NCI-H526 (cell line): ENCODE measurements at places on chromosomes 4 and X.

- DNase-seq, result no peak
Measured at GRCh38 chrX:10022580-10023245, 55.6 kb downstream of the CLDN34 start.

- DNase-seq, result no peak
Measured at GRCh38 chr4:27463816-27464215, 603.2 kb downstream of the STIM2 start.

DNA sequence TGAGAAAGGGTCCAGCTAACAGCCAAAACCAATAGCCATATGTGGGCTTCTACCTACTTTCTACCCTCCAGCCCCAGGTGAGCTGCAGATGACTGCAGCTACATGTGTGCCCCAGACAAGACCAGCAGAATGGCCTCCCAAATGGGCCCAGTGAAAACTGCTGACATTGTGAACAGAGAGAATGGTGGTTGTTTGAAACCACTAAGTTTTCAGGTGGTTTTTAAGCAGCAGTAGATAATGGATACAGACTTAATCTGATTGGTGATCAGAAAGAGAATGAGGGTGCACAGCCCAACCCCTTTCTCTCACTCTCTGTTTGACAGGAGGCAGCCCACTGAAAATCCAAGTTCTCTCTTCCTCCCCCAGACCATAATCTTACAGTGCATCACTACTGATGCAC lies 42.5 kb upstream of the BBS12 start:
- DNase-seq, result no peak

GRCh38 chr4:616911-617643 lies 8.3 kb upstream of the PDE6B start:
- DNase-seq, result no peak

DNA sequence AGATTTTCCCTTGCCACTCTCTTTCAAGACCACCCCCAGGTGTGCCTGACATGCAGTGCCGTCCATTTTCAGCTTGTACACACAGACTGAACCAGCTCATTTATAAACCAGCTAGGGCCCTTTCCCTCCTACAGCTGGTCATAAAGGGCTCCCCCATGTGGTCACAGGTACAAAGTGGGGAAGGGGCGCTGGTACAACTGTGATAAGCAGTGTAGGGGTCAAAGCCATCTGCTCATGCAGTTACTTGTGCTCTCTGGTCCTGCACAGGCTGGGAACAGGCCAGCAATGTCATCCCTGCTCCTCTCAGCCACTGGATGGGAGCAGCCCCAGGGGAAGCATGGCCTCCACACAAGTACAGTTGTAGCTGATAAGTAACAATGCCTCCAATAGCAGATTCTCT lies 20.6 kb downstream of the GABRQ start:
- DNase-seq, result no peak

DNA sequence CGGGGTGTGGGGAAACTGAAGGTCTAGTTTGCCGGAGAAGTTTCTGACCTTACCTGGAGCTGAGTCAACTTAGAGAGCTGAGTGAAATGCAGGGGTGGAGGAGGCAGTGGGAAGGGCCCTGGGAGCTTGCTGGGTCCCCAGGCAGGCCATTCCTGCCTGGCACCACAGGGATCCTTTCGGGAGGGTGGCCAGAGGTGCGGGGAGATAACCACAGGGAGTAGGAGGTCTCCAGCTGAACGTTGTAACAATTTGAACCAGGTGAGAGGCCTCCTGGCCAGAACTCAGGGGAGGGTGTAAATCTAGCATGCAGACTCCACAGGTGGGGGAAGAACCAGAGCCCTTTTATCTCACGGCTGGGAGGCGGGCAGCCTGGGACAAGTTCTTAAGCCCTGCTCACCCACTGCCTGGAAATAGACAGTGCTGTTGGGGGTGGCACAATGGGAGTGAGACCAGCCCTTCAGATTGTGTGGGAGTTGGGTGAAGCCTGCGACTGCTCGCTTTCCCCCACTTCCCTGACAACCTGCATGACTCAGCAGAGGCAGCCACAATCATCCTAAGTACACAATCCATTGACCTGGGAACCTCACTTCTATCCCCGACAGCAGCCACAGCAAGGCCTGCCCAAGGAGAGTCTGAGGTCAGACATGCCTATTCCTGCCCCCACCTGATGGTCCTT lies 247.4 kb downstream of the ADGRA3 start:
- DNase-seq, result no peak

GRCh38 chrX:4787971-4788370 lies 1074.5 kb upstream of the PRKX start:
- DNase-seq, result peak; percentile 21

- no peak for DNase-seq
Measured at GRCh38 chr4:120132935-120133334, 66.3 kb upstream of the MAD2L1 start.

- DNase-seq, result no peak
Measured at GRCh38 chr4:24121395-24122175, 231.7 kb upstream of the PPARGC1A start.

DNA sequence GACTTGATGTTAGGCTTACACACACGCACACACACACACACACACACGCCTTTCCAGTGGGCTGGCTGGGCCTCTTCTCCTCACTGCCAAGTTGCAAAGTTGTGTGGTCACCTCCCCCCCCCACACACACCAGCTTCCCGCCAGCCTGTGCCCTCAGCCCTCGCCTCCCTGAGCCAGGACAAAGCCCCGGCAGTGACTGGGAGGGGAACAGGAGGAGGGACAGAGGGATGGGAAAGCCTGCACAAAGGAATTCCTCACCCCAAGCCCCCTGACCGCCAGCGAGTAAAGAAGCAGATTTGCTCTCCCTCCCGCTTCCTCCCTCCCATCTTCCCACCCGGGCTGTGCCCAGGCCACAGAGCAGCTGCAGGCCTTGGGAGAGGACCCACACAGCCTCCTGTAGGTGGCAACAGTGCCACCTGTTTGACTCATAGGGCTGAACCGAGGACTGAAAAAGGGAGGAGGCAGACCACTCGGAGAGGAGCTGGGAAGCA lies at the start of gene GDPD2:
GDPD2 (plus strand) TSS at position 464 of the 491 bp plus-strand sequence. CDS start 1,671 bp downstream, outside the sequence.
- DNase-seq, result peak; percentile 45

- DNase-seq, result no peak
Measured at GRCh38 chrX:115459883-115460880, 100.8 kb upstream of the PLS3 start.

DNA sequence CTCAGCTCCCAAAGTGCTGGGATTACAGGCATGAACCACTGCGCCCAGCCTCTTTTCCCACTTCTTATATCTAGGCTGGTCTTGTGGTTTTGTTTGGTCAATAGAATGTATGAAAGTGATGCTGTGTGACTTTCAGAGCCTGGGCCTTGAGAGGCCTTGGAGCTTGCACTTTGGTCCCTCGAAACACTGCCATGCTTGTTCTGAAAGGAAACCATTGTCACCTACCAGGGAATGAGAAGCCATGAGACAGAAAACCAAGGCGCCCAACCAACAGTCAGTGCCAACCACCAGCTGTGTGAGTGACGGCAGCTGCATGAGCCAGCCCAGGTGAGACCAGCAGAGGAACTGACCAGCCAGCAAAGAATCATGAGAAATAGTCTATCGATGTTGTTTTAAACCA lies 57.4 kb downstream of the SCD5 start:
- no peak for DNase-seq

DNA sequence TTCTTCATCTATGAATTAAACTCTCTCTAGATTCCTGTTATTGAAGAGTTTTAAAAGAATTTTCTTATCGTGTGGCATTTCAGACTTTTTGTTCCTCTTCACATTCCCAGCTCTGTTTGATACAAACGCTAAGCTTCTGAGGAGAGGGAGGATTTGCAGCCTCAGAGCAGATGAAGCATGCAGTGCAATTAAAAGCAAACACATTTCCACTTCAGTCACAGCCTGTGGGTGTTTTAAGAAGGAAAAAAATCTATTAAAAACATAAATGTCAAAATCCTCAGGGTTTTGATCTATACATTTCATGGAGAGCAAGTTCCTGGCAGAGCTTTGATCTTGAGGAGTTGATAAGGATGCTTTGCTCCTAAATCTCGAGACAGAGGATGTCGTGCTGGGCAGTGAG lies 442.4 kb upstream of the BOD1L1 start:
- no peak for DNase-seq

- DNase-seq, result no peak
Measured at GRCh38 chrX:54977387-54977786, 16.6 kb downstream of the PFKFB1 start.

DNA sequence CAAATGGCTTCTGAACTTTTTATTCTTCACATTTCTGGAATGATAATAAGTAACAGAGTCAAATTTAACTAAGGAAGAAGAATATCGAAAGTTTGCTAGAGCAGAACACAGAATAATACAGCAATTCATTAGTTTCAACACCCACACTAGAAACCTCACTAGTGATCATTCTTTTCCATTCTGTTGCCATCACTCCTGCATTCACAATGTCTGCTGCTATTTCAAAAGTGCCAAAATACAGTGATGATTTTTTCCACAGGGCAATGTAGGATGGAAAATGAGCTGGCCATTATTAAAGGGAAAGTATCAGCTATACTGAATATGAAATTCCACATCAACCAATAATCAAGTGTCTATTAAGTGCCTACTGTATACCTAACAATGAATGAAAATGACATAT lies 186.7 kb downstream of the USP46 start:
- DNase-seq, result no peak

GRCh38 chrX:121655276-121655675 lies 607.9 kb downstream of the GLUD2 start:
- DNase-seq, result no peak

DNA sequence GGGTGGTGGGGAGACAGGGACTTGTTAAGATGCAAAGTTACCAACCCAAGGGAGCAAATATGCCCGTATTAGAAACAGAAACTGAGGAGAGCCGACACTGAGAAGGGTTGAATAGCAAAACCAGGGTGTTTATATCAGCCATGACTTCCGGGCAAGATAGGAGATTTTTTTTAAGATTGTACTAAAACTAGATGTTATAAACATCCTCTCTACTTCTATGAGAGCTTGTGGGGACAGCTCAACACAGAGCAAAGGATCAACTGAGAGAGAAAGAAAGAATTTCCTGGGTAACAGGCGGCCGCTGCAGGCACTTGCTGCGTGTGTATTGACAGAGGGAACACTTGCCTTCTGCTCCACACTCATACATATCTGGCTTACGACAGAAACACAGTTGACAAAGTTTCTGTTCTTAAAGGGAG lies 49.1 kb upstream of the FBXW7 start:
- DNase-seq, result no peak

- no peak for DNase-seq
Measured at GRCh38 chr4:85889314-85889713, 414.4 kb downstream of the ARHGAP24 start.

DNA sequence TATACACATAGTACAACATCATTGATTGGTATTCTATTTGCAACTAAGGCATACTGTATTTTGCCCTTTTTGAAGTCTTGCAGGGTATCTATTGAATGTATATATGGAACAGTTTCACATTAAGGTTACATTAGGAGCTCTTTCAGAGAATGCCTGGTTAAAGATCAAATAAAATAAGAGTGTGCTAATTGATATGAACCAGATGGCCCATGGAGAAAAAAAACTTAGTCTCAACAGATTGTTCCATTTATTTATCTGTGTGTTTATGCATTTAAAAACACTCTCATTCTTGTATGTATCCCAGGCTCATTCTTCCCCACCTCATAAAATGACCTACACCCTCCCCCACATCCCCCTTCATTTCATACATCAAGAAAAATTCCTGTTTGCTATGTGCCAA lies 35.2 kb upstream of the GRIA2 start:
- no peak for DNase-seq

GRCh38 chr4:78707268-78707667 lies 68.9 kb upstream of the BMP2K start:
- no peak for DNase-seq

DNA sequence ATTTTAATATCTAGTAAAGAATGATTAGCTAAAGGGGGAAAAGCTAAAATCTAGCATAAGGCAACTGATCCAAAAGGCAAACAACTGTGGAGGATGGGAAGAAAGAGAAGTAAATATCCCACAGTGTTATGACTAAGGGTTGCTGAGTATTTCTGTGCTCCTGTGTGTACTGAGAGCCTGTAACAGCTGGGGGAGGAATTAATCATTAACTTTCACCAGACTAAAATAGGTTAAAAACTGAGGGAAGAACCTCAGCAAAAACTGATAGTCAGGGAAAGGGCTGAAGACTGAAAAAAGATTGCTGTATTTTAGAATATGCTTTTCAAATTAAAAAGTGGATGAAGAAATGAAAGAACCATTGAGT lies 365.9 kb downstream of the CXXC4 start:
- DNase-seq, result no peak

DNA sequence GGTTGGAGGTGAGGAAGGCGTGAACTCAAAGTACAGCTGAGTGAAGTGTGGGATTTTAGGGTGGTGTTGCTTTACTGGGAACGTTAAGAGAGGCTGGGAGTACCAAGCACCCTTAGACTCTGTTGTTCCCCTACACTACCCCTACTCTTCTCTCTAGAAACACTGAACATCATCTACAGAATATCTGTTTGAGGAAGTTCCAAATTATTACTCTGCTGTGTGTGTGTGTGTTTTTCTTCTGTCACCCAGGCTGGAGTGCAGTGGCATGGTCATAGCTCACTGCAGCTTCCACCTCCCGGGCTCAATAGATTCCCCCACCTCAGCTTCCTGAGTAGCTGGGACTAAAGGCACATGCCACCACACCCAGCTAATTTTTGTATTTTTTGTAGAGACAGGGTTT lies 76.7 kb upstream of the AP1S2 start:
- no peak for DNase-seq

- no peak for DNase-seq
Measured at GRCh38 chr4:168868044-168868781, 141.8 kb downstream of the CBR4 start.

- DNase-seq, result no peak
Measured at GRCh38 chrX:50815120-50815519, 1.1 kb upstream of the SHROOM4 start.

GRCh38 chr4:101031971-101032370 lies 315.4 kb downstream of the PPP3CA start:
- DNase-seq, result no peak

DNA sequence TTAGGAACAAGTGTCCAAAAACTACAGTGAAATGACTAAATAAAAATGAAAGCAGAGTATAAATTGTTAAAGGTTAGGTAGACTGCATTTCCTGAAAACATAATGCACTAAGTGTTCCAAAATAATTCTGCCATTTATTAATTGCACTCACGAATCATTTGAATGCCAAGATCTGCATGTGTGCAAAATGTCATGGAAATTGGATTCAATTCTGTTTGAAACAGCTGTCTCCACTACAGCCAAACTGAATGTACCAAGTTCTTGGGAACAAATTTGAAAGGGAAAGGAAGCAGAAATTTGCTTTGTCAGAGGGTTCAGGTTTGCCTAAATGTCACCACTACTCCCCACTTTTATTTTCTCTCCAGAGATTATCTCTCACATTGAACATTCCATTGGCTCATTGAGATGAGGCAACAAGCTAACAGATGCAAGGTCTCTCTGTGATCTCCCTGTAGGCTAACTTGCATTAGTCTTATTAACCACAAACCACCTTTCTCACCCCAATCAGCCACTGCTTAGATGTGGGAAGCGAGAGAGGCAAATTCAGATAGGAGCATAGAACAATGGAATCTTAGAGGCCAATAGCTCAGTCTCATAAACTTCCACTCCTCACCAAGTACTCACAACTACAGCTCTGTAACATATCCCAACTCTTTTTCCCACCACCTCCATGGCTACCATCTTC lies 226.6 kb downstream of the KDR start:
- DNase-seq, result no peak
